NCI-H2107 (cell line): ENCODE measurements at places on chromosomes 7 and 10.

DNA sequence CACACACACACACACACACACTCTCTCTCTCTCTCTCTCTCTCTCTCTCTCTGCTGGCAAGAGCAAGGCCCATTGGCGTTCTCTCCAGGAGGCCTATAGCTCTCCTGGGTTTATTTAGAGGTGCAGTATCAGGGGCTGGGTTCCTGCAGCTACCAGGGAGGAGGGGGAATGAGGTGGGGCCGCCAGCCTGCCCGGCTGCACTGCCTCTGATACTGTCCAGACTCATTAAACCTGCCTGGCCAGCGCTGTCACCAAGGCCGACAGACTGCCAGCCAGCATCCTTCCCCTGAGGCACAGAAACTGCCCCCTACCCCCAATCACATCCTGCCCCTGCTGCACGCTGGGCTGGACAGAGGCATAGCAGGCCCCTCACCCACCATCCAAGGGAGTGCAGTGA is 4.3 kb downstream of the PRRT4 start:
- no peak for DNase-seq

- DNase-seq: no peak
These were observed 1.1 kb upstream of the ADRA2A start for GRCh38 chr10:111075577-111076185.

- DNase-seq: no peak
These were observed 77.6 kb downstream of the BICC1 start for GRCh38 chr10:58590152-58590840.

DNA sequence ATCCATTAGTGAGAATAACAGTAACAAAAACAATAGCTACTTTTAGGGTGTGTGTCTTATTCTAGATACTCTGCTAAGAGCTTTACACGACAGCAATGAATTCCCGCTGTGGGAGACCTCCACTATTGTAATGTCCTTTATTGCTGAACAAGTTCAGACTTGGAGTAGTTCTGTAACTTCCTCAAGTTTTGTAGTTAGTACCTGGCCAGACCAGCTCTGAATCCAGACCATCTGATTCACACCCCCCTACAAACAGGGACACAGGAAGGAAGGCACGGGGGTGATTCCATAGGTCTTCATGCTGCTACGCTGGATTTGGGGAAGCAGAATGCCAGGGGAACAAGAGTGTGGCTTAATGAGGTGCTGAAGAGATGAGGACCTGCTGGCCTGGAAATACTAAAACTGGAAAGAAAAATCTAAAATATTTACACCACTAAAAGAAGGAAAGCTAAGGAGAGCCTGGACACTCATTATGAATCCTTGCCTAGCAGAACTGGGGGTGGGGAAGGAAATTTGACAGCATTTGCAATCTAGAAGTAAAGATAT is 194.6 kb upstream of the TMEM72 start:
- no peak for DNase-seq

DNA sequence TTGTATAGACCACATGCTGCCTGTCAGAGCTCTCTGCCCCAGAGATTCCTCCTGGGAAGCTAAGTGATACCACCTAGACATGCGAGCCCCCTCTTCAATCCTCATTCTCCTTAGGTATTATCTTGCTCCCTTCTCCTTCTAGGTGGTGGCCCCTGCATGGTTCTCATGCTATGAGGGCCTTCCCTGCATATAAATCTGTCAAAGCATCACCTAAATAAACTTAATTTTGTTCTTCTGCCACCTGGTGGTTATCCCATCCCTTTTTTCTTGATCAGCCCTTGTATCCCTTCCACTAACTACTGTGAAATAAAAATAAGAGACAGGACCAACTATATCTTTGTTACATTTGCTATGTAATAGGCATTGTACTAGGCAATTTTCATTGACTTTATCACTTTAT is 242.1 kb downstream of the CDC14C start:
- DNase-seq: no peak

- DNase-seq: no peak
These were observed 266.3 kb downstream of the KCND2 start for GRCh38 chr7:120539321-120539720.

GRCh38 chr10:30805061-30805460 is 175.5 kb upstream of the LYZL2 start:
- DNase-seq: no peak

- no peak for DNase-seq
These were observed 5.8 kb downstream of the GNAI1 start for GRCh38 chr7:80140388-80140787.

DNA sequence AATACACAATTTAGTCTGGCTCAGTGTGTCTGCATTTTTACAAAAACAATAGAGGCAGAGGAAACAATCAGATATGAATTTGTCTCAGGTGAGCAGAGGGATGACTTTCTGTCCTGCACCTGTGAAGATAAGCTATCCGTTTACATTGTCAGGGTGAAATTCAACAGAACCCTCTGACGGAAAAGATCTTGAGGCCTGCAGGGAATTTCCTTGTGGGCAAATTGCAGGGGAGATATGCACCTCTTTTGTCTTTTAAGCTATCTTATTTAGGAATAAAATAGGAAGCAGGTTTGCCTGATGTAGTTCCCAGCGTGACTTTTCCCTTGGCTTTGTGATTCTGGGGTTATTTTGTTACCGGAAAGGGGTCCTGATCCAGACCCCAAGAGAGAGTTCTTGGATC is 325.1 kb downstream of the GALNT17 start:
- no peak for DNase-seq

DNA sequence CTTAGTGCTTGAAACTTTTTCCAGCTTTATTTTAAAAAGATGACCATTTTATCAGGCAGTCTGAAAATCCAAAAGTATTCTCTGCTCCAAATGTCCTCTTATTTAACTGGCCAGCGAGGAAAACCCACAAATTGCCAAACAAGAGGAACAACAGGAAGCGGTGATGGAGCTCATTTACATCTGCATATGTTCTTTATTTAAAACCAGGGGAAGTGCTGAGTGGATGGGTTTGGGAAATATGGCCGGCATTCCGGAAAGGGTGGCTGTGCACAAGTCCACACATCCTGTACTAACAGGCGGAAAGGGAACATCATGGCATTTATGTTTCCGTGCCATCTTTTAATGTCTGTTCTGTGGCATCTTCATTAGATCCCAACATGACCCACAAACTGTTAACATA is 974.5 kb downstream of the LRMDA start:
- DNase-seq: no peak

- DNase-seq: no peak
These were observed 92.3 kb downstream of the RNF216 start for GRCh38 chr7:5689118-5689517.

GRCh38 chr10:21355591-21356011 is 169.9 kb downstream of the SKIDA1 start:
- no peak for DNase-seq

- no peak for DNase-seq
These were observed 17.7 kb upstream of the ASB4 start for GRCh38 chr7:95467912-95468607.

DNA sequence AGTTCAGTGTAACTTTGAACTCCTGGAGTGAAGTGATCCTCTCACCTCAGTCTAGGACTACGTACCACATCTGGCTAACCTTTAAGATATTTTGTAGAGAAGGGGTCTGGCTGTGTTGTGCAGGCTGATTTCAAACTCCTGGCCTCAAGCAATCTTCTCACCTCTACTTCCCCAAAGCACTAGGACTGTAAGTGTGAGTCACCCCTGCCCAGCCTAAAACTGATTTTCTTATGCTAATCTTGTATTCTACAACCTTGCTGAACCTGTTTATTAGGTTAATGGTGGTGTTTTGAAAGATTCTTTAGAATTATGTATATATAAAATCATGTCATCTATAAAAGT is 58.0 kb downstream of the LCOR start:
- DNase-seq: no peak

DNA sequence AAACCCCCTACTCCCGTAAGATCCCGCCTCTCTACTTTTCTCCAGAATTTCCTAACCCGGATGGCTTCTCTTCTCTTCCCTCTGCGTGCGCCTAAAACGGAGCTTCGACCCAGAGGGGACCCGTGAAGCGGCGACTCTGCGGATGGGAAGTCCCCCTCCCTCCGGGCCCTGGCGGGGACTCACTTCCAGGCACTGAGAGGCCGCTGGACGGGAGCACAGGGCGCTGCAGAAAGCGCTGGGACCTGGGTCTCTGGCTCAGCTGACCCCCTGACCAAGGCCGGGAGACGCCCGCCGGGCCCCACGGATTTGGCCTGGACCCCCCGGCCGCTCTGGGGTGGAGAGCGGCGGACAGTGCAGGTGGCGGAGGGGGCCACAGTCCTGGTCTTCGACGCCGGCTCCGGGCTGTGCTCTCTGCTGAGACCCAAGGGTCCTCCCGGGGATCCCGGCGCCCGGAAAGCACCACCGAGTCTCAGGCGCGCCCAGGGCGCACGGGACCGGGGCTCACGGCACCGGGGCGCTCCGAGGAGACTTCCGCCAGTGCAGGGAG is 688 bp upstream of the FOXL3 start:
- DNase-seq: no peak

- DNase-seq: peak; percentile 49
These were observed 186.4 kb downstream of the LRRC4 start for GRCh38 chr7:127844707-127845331.

DNA sequence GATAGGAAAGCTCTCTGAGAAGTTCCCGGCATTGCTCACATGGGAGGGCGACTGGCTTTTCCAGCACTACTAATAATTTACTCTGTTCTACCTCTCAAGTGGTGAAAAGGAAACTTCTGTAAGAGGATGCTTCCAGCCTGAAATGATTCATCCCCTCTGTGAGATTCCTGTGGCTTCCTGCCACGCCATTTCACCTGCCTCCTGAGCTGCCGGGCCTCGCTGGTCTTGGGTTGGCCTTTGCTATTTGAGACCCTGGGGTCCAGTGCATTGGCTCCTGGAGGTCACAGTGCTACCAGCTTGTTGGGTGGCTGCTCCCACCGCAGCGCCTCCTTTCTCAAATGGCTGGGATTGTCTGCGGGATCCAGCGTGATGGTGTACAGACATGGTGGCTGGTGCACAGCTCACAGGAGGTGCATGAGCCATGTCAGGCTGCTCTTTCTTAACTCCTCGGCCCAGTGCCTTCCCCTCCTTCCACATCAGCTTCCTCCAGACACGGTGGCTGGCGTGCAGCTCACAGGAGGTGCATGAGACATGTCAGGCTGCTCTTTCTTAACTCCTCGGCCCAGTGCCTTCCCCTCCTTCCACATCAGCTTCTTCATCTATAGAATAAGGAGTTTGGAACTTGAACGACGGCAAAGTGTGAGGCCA is 42.9 kb upstream of the PCBD1 start:
- DNase-seq: no peak

DNA sequence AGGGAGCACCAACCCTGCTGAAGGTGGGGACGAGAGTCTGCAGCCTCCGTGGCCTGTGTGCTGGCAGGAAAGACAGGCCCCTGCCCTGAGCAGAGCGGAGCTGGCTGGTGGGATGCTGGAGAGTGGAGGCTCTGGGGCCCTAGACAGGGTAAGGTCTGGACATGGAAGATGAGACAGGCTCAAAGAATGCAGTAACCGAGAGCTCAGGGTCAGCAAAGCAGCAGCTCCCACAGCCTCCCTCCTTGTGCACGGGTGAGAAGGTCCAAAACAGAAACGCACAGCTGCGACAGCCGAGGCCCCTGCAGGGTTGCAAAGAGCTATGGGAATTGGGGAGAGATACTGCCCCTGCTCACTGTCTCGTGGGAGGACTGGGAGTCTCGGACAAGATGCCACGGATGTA is 80.5 kb downstream of the TNS3 start:
- no peak for DNase-seq

- DNase-seq: no peak
These were observed 15.5 kb upstream of the AHCYL2 start for GRCh38 chr7:129209067-129209926.

DNA sequence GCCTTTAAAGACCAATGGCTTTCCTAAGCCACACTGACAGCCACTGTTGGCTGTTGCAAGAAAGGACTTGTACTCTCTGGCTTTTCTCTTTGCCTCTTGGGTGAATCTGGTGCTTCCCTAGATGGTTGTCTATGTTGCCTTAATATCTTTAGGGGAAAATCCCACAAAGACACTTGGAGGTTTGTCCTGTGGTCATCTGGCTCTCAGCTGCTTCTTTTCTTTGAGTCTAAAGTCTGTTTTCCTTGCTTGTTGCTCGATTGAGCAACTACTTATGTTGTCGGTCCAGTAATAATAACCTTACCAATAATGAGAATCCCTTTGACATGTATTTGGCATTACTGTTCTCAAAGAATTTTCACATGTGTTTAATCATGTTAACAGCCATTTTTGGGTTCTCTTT is 537.6 kb downstream of the LRMDA start:
- no peak for DNase-seq

- DNase-seq: no peak
These were observed 24.7 kb upstream of the ANKRD1 start for GRCh38 chr10:90945491-90946070.
